Ascending aorta (tissue), 2 donors: ENCODE measurements at places on chromosomes 2 and 18.

GRCh38 chr2:224801360-224801759 lies 85.2 kb upstream of the CCDC195 start:
- DNase-seq: no peak

DNA sequence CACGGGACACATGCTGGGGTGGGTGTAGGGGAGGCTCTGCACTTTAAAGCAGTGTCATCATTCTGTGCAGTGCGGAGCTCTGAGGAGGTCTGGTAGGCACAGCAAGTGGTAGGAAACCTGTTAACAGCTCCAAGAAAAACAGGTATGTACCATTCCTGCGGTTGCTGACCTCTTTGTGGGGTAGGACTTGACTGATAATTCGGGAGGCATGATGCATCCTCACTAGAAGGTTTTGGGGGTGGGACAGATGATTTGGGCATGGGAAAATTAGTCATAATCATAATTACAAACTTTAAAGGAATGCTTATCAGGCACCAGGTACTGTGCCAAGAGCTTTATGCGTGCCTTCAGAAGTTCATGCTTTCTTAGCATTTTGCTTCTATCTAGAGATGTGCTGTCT lies 9.7 kb downstream of the DOK1 start:
- DNase-seq: no peak

DNA sequence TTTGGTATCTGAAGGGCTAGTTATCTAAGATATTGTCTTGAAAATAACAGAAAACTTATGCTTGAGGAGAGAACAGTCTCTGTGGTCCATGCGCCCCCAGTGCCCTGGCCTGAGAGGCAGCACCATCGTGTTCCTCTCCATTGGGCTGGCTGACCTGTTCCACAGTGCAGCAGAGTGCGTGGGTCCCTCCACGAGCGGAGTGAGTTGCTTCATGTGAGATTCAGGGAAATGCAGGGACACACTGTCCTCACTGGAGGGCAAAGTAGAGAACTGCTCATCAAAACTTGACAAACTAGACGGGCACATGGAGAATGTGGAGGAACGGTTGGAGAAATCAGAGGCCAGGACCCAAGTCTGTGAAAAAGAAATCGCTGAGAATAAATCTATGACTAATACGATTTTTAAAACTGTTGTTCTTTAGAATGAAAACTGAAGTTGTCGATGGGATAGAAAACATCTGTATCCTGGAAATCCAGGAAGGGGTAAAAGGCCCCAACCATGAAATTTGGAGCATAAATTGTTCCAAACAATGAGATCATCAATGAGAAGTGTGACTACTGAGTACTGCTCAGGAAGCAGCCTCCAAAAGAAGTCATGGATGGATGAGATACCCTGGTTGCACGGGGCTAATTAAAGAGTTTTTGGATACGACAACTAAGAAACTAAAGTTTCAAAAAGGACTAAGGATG lies 58.1 kb downstream of the REV1 start:
- DNase-seq: no peak

DNA sequence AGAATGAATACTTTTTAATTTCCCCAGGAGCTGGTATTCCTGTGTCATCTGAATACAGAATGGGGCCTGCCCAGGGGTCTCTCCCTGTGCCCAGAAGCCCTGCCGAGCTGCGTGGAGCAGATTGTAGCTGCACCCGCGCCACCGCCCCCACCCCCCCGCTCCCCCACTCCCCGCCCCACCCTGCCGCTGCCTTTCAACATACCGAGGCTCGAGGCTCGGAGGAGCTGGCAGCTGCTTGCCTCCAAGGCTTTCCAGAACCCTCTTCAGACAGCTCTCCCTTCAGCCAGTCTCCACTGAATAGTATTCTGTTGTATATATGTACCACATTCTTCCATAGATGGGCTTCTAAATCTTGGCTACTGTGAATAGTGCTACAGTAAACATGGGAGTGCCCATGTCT lies 150.7 kb downstream of the TSN start:
- DNase-seq: no peak

DNA sequence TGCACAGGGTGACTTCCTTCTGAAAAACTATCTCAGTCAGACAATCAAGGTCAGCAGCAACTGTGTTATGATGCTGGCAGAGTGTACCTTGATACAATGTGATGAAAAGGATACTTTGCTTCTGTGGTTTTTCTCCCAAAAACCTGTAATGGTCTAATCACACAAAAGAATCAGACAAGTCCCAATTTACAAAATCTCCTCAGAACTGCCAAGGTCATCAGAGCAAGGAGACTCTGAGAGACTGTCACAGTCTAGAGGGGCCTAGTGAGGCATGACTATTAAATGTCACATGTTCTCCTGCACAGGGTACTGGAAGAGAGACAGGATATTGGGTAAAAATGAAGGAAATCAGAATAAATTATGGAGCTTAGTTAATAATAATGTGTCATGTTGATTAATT lies 185.4 kb downstream of the ST6GAL2 start:
- no peak for DNase-seq

DNA sequence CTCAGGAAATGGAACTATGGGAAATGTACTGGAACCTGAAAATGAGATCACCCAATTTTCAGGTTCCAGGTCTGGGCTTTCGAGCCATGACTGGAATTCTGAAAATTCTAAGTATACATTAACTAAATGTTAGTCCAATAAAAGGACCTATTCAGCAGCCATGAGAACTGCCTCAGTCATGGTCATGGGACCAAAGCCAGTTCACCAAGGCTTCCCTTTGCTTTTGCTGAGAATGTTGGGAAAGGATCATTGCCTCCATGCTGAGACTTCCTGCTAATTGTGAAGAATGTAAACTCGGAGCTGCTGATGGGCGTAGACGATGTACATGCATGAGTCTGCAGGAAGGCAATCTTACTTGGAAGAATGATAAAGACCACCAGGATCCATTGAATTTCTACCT lies 624.4 kb upstream of the SOX11 start:
- no peak for DNase-seq

- no peak for DNase-seq
Observed at GRCh38 chr2:205714789-205715720, 32.8 kb downstream of the NRP2 start.

GRCh38 chr2:241123816-241124536 lies 21.9 kb upstream of the MTERF4 start:
- no peak for DNase-seq

- no peak for DNase-seq
Observed at GRCh38 chr18:7754258-7754657, 187.1 kb downstream of the PTPRM start.

- no peak for DNase-seq
Observed at GRCh38 chr2:214631406-214631805, 178.1 kb downstream of the BARD1 start.

DNA sequence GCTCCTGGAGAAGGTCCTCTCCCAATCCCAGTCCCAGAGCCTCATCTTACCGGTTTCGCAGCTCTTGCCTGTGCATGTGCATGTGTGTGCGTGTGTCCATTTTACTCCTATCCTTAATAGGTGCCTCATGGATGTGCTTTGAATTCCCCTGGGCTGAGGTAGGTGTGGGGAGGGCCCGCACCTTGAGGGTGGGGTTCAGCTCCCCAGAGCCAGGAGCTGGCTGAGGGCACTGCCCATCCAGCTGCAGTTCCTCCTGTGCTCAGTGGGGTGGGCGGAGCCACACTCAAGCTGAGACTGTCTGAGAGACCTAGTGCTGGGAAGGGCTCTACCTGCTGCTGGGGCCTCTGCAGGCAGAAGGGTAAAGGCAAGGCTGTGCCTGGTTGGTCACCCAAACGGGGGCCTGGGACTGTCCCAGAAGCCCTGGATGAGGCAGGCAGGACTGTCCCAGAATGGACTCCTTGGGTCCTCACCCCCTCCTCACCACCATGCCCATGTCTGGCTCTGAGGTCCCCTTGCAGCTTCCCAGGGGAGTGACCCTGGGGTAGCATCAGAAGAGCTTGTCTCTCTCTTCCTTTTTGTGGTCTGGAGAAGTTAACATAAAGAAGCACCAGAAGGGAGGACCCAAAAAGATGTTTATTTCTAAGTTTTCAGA lies 8.9 kb downstream of the GDF7 start:
- DNase-seq: no peak

DNA sequence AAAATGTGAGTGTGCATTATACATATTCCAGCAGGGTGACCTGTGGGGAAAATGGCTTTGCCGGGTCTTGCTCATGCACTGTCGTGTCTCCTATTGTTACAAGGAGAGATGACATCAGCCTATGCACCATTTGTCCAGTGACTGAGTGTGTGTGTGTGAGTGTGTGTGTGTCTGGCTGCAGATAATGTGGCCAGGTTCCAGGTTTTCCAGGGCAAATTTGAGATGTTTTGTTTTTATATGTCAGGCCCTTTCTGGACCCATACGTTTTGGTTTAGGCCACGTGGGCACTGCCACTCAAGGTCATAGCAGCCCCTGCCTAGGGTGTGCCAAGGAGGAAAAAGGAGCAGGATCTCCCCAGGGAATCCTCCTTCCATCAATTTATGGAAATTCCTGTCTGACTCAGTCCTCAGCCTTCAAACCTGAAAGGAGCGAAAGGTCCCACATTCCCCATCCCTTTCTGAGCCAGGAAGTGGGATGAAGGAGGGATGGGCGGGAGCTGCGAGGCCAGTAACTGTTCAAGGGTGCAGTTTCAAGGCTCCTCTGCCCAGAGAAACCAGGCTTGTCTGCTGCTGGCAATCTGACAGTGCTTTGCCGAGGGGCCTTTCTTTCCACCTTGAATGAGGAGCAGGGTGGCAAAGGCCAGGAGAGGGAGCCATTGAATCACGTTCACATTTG lies 93.0 kb upstream of the SMAD2 start:
- DNase-seq: no peak

DNA sequence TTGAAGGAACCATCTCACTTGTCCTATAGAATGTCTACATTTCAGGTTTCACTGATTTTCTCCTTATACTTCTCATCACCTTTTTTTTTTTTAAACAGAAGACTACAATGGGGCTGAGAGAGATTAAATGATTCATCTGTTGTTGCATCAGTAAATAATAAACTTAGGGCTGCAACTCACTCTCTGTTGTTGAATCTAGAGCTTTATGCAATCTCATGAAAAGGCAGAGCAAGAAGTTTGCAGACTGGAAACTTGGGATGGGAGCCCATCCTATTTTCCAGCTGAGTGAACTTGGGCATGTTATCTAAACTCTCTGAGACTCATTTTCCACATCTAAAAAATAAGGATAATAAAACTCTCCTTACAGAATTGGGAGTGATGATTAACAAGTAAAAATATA lies 58.4 kb downstream of the PDE1A start:
- no peak for DNase-seq

- no peak for DNase-seq
Observed at GRCh38 chr2:85170938-85171475, 37.8 kb downstream of the TCF7L1 start.

DNA sequence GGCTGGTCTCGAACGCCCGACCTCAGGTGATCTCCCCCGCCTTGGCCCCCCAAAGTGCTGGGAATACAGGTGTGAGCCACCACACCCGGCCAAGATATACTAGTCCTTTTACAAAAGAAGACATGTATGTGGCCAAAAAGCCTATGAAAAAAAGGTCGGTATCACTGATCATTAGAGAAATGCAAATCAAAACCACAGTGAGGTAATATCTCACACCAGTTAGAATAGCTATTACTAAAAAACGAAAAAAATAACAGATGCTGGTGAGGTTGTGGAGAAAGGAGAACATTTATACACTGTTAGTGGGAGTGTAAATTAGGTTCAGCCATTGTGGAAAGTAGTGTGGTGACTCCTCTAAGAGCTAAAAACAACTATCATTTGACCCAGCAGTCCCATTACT lies 26.4 kb downstream of the KLHL23 start:
- DNase-seq: no peak

GRCh38 chr2:239060676-239061075 lies 212.8 kb downstream of the TWIST2 start:
- DNase-seq: no peak

DNA sequence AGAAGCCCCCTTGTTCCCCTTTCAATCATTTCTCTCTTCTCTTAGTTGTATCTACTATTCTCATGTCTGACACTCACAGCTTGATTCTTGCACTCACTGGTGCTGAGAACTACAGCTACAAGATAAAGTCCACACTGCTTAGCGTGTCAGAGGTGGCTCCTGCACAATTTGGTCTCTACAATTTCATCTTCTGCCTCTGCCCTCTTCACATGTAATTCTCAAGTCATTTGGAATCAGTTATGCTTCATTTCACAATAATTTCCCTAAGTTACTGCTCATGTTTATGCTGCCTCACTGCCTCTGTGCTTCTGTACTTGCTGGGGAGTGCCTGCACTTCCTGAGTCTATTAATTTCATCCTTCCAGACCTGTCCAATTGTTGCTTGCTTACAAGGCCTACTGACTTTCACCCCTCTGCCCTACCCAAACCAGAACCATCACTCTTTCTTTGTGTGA lies 11.6 kb upstream of the NAB1 start:
- DNase-seq: no peak

DNA sequence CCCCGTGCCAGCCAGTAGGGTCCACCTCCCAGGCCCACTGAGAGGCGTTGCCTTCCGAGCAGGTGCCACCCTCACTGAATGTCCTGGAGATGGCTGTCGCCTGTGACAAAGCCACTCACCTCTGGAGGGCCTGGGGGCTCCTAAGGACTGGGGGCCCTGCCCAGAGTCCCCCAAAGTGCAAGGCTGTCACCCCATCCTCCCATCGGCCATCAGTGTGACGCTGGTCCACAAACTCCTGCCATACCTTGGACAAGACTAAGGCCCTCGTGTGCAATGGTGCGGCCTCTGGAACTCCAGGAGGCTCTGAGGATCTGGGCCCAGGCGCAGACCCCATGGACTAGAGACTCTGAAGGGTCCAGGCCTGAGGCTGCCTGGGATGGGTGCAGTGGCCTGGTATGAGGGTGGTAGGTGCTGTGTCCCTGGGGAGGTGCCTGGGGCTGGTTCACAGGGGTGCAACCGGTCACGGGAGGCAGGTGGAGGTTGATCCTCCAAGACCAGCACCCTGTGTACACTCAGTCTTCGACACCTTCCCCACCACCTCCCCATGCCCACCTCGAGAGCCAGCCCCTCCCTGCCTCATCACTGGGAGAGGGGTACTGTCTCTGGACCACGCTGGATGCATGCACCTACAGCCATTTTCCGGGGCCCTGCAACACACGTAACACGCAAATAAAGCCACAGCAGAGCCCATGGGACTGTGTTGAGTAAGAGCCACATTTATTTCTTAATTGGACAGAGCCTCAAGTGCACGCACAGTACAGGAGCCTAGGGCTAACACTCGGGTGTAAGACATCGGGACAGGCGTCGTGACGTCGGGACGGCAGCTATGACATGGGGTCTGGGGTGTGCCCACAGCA lies 21.6 kb downstream of the AQP12A start:
- no peak for DNase-seq
